RPMI7951 (cell line): ENCODE measurements at places on chromosomes 4 and X. TPM values are rescaled to one million over a fixed set of nuclear protein-coding genes. Genes with fewer than 3 reads are reported as not detected.

HAND2 gene
- total RNA-seq: 0.36 and 0.39 TPM in 2 replicates

GRCh38 chrX:107773206-107773605, 2.4 kb downstream of the TSC22D3 start:
- DNase-seq: no peak

PPID gene
- 38.8 and 51.1 TPM in 2 replicates for total RNA-seq

SAGE1 gene
- total RNA-seq: under 0.01 and 0.10 TPM in 2 replicates

FGFBP1 gene
- total RNA-seq: not detected in 2 replicates

- peak; percentile 77 for DNase-seq
Observed at GRCh38 chr4:26687728-26688127, 103.8 kb downstream of the TBC1D19 start.

GRCh38 chr4:184335520-184335919, 117.8 kb upstream of the ENPP6 start:
- no peak for DNase-seq

DNA sequence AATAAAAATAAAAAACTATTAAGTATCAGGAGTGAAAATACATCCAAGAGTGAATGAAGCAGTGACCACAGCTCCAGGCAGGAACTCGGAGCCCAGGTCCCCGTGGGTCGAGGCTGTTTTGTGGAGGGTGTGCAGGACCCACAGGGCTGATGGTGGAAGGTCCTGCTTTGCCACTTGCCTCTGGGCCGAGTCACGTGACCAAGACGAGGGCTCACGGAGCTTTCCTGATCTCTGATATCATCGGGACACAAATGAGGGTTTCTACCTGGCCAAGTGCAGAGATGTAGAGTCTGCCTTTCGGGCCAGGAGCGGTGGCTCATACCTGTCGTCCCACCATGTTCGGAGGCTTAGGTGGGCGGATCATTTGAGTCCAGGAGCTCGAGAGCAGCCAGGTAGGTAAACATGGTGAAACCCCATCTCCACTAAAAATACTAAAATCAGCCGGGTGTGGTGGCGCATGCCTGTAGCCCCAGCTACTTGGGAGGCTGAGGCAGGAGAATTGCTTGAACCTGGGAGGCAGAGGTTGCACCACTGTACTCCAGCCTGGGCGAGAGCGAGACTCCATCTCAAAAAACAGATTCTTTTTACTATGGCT, 7.2 kb downstream of the SLC25A6 start:
- no peak for DNase-seq

DNA sequence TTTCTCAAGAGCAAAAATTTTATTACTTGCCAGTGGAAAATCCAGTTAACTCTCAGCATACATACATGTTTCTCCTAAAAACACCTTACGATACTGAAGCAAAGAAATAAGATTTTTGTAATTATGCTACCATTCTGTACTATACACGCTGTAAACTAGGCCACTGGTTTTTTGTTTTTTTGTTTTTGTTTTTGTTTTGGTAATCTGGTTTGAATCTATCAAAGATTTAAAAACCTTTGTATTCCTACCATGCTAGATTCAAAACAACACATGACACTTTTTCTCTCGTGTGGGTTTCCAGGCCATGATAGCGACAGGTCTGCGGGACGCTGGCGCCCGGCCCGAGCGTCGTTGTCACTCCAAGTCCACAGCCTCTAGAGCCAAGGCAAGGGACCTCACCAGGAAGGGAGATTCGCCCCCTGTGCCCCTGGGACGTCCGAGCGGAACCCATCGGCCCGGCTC, 723 bp downstream of the TMEM192 start:
- no peak for DNase-seq

GABRG1 gene
- total RNA-seq: under 0.01 TPM in 1 of 2 replicates, not detected in the other

SSX2 gene
- total RNA-seq: not detected in 2 replicates

DNA sequence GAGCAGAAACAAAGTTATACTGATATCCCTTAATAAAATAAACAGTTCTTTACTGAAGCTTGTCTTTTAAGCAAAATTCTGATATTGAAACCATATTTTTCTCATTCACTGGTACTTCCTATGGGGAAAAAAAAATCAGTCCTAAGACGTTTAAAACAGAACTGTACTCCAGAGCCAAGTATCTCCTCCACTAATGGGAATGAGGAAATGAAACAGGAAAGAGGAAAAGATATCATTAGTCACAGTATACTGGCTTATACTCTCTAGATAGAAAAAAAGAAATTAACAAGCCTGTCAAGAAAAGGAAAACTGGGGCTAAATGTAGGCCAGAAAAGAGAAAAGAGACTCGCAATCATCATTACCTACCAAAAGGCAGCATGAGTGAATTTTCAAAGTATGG, 252.7 kb downstream of the CENPC start:
- DNase-seq: no peak

MAGEE2 gene
- total RNA-seq: 0.12 TPM in 1 of 2 replicates, not detected in the other

F9 gene
- total RNA-seq: not detected in 2 replicates

DNA sequence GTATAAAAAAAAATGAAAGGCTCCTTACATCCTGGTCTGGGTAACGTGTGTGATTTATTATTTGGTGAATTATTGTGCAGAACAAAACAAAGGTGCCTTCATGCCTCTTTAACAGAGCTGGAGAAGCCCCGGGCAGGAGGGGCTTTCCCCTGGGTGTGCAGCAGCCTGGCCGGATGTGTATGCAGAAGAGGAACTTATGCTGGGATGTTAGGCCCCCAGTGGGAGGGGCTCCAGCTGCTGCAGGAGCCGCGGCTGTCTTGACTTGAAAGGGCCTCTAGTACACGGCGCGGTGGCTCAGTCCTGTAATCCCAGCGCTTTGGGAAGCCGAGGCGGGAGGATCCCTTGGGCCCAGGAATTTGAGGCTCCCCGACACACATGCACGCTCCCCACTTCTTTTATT, 16.0 kb downstream of the CCNQ start:
- DNase-seq: peak; percentile 43

ADRA2C gene
- 0.24 and 0.49 TPM in 2 replicates for total RNA-seq

- no peak for DNase-seq
Observed at GRCh38 chr4:154534296-154534695, 15.9 kb downstream of the PLRG1 start.

CSAG2 gene
- 1.1 and 3.4 TPM in 2 replicates for total RNA-seq

DNA sequence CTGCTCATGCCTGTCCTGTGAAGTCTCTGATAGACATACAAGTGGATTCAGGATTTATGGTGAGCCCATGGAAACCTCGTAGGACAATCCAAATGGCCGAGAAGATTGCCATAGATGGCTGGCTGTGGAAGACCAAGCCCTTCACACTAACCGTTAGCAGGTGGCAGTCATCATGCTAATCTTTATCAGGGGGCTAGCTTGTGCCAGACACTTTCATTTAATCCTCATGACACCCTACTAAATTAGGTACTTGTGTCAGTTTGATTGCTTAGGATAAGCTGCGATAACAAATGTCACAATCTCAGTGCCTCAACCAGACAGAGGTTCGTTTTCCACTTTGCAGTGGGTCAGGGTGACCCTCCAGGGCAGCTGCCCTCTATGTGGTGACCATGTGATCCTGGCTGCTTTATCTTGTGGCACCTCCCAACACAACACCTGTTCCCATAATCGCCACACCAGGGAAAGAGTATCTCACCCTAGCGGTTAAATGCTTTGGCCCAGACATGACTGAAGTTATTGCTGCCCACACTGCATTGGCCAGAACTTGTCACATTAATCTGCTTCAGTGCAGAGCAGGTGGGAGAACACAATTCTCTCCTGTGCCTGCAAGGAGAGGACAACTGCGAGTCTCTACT, 60.8 kb downstream of the REPS2 start:
- DNase-seq: peak; percentile 43

- DNase-seq: peak; percentile 57
Observed at GRCh38 chr4:6761649-6762615, 20.6 kb upstream of the KIAA0232 start.

DTHD1 gene
- total RNA-seq: not detected in 2 replicates

DNA sequence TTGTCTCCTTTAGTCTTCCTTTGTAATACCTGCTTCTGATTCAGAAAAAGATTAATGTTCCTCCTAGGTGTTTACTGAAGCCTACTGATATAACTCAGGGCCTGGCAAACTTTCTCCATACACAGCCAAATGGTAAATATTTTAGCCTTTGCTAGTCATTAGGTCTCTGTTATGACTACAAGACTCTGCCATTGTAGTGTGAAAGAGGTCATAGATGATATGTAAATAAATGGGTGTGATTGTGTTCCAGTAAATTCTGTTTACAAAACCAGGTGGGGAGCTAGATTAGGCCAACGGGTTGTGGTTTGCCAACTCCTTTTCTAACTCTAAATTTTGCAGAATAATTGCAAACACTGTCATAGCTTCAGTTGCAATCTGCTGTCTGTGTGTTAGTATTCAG, 568.1 kb upstream of the GNPDA2 start:
- DNase-seq: no peak

DNA sequence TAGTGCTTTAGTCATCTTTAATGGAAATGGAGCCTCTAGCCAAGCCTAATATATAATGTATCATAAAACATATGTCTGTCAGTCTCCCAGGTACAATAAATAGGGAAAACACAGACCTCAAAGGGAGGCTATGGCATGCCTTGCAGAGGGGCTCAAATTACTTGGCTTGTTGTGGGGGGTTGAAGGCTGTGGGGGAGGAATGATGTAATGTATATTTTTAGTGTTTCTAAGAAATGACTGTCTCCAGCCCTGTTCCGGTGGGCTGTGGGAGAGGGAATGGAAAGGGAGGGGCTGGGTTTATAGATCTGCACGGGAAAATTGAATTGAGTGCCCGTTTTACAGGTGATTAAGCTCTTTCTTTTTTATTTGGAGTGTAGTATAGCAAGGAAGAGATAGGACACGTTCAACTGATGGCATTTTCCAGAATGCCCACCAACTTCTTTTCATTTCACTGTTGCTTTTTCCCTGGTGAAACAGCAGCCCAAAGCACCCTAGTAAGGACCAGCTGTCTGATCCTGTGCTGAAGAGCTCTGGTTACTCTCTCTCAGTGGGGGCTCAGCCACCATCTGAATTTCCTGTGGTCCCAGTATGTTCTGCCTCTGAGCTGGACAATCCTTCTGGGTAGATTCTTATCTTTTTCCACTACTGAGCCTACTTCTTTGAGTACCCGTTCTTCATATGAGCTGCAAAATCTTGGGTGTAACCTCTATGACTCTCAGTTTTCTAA, 220.7 kb upstream of the CASK start:
- no peak for DNase-seq

NAA11 gene
- 0.36 and 1.1 TPM in 2 replicates for total RNA-seq

- DNase-seq: peak; percentile 37
Observed at GRCh38 chr4:83109480-83110222, 4.9 kb downstream of the PLAC8 start.

TRAPPC2 gene
- total RNA-seq: 20.4 and 21.6 TPM in 2 replicates

DNA sequence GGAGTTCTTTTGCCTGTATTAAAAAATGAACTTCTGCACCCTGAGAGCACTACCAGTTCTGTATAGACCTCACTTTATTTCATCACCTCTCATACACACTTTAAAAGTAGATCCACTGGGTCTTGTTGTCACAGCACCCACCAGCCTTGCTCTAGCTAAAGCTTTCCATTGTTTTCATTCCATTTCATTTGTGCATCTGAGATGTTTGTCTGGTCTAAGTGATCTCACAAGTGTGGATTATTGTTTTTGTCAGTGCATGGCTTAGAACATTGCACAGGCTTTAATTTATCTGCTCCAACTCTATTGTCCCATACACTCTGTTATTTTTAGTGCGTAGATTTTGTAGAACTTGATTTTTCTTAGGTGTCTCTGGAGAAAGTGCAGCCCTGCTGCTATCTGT, 1157.5 kb upstream of the PABPC4L start:
- DNase-seq: no peak

FAM9C gene
- under 0.01 TPM in 1 of 2 replicates, not detected in the other for total RNA-seq

DNA sequence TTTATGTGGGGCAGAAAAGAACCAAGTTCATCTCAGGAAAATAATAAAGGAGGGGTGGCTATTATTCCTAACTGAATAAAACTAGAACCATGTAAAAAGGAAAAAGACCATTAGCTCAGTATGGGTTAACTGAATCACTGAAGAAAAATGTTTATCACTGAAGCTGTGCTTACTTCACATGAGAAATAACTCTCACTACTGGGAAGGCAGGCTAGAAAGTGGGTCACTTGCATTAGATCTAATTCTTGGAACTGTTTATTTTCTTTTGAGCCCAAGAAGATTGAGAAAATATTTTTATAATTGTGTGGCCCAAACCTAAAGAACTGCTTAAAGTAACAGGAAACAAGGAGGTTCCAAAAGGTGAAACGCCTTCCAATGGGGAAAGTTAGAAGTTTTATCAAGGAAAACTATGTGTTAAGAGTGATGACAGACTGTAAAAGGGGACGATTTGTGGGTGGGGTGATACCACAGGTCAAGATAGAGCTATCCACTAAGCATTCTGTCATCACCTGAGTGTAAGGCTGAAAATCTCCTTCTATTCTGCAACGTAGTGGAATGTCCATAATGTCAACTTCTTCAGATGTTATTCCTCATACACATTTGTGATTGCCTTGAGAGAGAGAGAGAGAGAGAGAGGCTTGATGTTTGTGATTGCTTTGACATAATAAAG, 1083.5 kb downstream of the PCDH7 start:
- no peak for DNase-seq

GRCh38 chr4:48341776-48342605, 662 bp downstream of the SLAIN2 start:
- peak; percentile 39 for DNase-seq
